Effector memory CD8-positive, alpha-beta T cell (primary cell): ENCODE measurements at places on chromosomes 11 and 22.

GRCh38 chr11:16612566-16613261 is 125.7 kb upstream of the C11orf58 start:
- DNase-seq = no peak

DNA sequence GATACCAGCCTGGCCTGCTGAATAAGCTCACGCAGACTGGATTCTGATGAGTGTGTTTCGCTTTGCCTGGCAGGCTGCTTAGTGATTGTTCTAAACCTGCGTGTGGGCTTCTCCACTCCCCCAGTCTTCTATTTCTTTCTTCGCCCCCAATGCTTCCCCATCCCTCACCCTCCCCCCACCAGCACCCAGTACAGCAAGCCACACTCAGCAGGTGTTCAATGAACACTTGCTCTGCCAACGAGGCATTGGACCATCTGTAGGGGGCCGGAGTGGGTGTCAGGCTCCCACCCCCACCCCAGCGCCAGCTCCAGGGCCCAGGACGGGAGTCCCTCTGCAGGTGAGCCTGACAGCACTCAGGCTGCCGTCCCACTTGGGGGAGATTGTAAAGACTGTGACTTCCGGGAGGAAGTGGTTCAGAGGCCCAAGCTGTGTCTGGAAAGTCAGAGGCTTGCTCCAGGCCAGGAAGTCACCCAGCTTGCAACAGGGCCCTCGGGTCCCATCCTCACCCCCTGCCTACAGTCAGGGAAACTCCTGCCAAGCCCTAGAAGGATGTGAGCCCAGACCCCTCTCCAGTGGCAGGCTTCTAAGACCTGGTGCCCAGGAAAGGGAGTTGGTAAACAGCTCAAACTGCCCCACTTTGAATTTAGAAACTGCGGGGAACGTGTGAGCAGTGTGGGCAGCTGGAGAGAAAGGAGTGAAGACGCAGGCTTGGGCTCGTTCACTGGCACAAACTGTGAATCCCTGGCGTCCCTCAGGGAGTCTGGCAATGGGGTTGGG is 66.3 kb upstream of the PRDM11 start:
- peak; percentile 56 for DNase-seq

GRCh38 chr11:117443266-117444186 is 115.9 kb downstream of the CEP164 start:
- DNase-seq = no peak

DNA sequence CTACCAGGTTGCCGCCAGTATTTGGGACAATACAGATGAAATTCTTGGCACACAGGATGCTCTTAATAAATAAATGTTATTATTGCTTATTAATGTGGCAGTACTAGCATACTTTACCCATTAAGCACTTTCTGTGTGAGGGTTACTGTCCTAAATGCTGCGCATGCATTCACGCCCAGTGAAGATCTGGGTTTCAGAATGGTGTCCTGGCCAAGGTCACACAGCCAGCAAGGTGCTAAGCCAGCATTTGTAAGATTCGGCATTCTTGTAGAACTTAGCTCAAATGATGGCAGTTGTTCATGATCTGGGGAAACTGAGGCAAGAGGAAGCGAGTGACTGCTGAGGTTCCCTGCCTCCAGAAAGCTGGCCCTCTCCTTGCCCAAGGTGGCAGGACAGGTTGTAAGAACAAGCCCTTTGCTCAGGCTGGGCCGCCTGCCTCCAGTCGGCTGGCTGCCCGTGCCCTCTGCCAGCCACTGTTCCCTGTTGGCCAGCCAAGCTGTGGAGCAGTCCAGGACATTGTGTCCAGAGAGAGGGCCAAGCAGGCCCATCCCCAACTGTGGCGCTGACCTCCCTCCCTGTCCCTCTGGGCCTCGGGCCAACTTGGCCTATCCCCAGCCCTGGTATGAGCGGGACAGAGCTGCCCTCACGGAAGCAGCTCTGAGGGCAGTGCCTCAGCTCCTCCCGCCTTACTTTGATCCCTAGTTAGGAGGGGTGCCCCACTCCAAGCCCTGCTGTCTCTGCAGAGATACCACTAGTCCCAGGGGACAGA is 28.8 kb downstream of the TOB2 start:
- no peak for DNase-seq

DNA sequence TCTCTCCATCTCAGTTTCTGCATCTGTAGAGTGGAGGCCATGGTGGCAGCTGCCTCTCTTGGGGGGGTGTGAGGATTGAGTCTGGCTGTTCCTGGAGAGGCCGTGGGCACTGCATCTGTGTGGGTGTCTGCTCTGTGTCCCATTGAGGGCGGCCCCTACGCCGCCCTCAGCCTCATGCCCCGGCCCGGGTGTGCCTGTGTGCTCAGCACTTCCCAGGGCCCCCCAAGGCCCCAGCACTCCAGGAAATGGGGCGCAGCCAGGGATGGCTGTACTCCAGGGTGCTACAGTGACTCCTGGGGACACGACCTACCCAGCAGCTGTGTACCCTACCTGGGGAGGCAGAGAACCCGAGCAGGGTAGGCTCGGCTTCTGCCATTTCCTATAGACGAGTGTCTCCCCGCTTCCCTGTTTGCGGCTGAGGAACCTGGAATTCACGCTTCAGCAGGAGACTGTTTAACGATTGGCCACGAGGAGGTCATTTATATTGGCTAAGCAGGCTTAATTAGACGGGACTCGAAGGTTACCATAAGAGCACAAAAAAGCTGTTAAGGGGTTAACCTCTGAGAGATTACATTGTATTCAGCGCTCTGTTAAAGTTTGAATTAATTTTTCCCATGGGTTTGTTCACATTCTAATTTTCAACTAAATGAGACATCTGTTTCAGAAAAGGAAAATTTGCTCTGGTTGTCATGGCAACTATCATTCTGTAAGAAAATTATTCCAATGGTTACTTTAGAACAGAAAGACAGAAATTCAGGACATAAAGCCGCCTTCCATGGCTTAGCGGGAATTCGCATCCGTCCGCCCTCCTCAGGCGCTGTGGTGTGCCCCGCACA is 76.4 kb downstream of the MPPED1 start:
- no peak for DNase-seq

DNA sequence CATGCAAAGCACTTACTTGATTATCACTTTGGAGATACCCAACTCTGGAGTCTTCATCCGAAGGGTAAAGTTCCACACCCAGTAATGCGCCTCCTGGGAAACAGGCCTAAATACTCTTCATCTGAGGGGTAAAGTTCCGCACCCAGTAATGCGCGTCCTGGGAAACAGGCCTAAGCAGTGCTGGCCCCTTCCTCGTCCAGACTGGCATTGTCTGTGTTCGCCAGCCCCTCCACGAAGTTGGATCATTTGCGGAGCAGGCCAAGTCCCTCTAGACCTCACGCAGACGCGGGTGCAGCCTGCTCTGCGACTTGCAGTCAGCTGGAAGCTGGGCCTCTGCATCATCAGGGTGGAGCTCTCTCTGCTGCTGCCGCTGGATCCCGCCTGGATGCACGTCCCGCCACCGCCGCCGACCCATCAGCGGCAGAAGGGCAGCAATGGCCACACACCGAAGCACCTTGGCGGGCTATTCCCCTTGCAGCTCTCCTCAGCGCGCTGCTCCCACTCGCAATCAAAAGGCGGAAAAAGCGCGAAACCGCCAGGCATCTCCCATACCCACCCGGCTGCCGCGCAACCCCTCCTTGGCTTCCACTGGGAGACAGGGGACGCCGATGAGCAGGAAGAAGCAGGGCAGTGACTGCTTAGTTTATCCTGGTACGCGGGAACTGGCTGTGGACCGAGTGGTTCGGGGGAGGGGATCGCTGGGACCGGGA is 34.1 kb upstream of the GLYATL1 start:
- DNase-seq = no peak

DNA sequence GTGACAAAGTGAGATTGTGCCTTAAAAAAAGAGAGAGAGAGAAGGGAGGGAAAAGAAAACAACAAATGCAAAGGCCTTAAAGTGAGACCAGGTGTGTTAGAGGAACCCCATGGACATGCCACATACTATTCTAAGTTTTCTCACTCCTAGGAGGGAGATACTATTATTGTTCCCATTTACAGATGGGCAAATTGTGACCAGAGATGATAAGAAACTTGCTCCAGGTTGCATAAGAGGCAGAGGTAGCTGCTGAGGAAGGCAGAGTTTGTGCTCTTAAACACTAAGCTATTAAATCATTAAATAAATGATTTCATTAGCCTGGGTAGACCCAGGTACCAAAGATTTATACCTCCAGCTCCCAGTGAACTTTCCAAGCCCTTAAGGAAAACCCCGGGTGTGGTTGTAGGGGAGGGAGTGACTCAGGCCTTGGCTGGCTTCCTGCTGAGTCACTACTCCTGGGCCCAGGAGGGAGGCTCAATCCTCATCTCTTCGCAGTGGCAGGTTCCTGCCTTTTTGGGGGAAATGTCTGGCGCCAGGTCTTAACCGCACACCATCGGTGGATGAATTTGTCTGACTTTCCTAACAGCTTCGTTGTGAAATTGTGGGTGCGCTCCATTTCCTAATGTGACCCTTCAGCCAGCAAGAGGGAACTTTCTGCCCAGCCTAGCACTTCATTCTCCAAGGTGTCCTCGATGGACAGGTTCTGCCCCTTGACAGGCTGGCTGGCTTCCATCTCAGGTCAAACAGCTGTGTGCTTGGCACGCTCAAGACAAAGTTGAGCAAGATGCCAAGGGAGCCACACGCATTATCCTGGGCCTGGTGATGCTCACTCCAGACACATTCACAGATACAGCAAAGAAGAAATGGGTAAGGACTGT is 33.4 kb upstream of the PTPRJ start:
- no peak for DNase-seq

DNA sequence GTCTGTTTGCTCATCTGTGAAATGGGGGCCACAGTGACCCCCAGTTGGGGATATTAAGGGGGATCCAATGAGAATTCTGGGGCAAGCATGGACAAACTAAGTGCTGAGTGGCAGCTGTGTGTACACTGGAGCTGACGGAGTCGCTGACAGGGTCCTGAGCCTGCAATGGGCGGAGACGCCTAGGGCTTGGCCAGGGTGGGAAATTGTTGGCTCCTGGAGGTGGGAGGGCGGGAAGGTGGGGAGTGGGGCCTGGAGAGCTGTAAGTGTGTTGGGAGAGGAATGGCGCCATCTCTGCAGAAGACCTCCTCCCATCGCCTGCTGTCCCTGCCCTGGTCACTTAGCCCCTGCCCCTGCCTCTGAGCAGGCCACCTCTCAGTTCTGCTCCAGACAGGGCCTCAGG is 7.3 kb downstream of the CACNA1I start:
- no peak for DNase-seq

GRCh38 chr22:19429950-19430889 is 1.3 kb downstream of the HIRA start:
- DNase-seq = peak; percentile 16
